ENCODE measurements at places on chromosomes 11 and 22.

DNA sequence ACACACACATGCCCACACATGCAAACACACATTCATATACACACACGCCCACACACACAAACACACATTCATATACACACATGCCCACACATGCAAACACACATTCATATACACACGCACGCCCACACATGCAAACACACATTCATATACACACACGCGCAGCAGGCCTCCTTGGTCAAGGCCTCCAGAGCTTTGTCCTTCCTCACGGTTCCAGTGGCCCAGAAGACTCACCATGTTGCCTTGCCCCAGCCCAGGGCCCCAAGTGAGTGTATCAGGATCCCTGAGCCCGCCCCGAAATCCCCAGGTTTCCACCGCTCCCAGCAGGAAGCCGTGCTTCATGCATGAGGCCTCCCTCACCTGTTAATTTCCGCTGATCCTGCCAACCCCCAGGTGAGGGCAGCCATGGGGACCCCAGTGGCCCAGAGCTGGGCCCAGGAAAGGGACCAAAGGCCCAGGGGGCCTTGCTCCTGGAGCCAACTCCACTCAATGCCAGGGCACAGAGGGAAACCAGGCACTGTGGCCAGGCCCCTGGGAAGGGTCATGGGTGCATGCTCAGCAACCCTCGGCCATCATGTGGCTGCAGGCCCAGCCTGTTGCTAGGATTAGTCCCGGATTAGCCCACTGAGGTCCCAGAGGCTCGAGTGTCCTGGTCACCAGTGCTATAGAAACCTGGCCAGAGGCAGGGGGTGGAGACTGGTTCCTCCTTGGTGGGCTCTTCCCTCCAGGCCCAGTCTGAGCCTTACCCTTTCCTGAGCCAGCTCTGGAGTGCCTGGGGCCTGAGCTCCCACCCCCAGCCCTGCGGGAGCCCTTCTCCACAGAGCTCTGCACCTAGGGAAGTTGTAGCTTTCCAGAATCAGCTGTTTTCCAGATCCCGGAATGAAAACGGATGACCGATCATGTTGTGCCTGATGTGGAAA is 34.4 kb downstream of the IGF2 start:
- no peak for DNase-seq

- DNase-seq: no peak
Measured at GRCh38 chr22:41429232-41429950, 17.2 kb downstream of the TOB2 start.

- no peak for DNase-seq
Measured at GRCh38 chr22:31948002-31948401, 3.7 kb downstream of the YWHAH start.

DNA sequence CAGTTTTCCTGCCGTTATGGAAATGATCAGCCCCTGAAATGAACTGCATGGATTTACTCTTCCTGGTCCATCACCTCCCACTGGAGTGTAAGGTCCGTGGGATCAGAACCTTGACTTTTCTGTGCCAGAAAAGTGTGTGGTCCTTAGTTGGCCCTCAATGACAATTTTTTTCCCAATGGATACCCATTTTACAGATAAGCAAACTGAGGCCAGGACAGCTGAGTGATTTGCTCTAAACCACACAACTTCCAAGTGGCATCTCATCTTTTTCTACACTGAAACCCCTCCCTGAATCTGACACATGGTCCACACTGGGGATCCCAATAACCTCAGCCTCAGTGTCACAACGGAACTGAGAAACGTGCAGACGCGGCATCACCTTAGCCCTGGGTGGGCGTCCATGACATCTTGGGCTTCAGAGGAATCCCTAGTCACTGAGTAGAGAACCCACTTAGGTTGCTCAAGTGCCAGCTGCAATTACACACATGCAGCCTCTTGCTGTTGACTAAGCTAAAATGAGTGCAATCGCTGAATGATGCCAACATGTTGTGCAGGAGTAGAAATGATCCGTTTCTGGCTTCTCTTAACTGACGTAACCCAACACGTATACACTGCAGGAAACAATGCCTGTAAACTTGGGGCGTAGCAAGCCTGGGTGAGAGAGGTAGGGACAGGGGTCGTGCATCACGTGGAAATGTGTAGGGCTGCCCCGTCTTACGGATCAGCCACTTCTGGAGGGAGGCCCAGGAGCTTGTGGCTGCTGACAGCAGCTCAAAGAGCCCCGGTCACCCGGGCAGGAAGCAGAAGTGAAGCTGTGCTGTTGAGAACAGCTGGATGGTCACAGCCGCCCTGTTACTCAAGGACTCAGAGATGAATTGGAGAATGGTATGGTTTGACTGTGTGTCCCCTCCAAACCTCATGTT is 136.3 kb downstream of the SHANK2 start:
- no peak for DNase-seq

- no peak for DNase-seq
Measured at GRCh38 chr22:26259510-26259909, 90.2 kb downstream of the SEZ6L start.

GRCh38 chr11:30174265-30175020 is 56.4 kb upstream of the FSHB start:
- DNase-seq: no peak

GRCh38 chr11:16796311-16796710 is 57.9 kb downstream of the C11orf58 start:
- no peak for DNase-seq

- DNase-seq: no peak
Measured at GRCh38 chr11:59028105-59028504, 58.0 kb upstream of the GLYATL1B start.

GRCh38 chr11:73382747-73383146 is 6.5 kb downstream of the RELT start:
- DNase-seq: no peak

DNA sequence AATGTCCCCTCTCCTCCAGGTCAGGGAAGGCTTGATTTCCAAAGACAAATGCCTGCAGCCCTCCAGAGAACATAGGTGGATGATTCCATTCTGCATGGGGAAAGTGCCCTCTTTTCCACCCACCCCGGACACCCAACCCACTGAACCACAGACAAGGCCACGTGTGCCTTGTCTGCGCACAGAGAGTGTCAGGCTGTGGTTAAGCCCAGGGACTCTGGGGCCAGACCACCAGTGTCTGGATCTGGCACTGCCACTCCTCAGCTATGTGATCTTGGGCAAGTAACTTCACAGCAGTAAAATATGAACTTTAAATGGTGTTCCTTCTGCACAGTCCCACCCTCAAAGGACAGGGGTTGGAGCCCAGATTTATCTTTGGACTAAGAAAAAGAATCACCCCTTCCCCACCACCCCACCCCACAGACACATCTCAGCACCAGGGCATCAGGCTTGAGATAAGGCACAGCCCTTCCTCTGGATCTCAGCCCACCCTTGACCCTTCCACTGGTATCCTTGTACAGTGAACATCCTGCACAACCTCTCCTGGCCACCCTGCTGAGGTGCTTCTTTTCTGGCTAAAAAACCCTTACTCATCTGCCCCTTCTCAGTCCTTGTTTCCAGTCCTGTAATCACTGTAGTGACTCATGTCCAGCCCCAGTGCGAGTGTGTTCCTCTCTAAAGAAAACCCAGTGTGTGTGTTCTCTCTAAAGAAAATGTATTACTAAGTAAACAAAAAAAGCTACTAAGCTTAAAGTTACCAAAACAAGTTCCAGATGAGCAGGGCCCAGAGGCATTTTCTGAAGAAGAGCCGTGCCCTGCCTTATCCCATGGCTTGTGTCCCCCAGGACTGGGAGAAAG is 1.9 kb upstream of the PTGDR2 start:
- no peak for DNase-seq

- DNase-seq: peak; percentile 29
Measured at GRCh38 chr11:26331911-26332571, at the start of gene ANO3. ANO3 (plus strand) TSS chr11:26332130; CDS start chr11:26332276, 146 bp downstream.
